ENCODE measurements at places on chromosomes 4 and X.

- DNase-seq: no peak
These were observed 62.4 kb downstream of the RPS6KA3 start for GRCh38 chrX:20204351-20204750.

- no peak for DNase-seq
These were observed 52.1 kb downstream of the PDGFRA start for GRCh38 chr4:54281054-54281766.

GRCh38 chrX:11437642-11438379 lies 144.6 kb downstream of the AMELX start:
- no peak for DNase-seq

DNA sequence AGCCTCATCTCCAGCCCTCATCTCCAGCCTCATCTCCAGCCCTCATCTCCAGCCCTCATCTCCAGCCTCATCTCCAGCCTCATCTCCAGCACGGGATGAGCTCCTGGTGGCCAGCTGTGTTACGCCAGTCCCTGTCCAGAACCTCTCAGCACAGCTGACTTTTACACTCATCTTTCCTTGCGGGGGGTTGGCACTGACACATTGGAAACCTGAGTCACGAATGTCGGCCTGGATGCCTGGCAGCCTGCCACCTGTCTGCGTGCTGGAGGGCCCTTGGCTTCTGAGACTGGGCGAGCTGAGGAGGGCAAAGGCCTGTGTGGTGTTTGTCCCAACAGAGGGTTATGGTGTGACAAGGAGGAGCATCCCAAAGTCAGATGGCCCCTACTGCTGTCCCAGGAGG lies 66.1 kb upstream of the HGFAC start:
- no peak for DNase-seq

- DNase-seq: no peak
These were observed at the start of gene LDB2 for GRCh38 chr4:16897991-16898827. TSS of gene LDB2 (minus strand) at chr4:16898645.

DNA sequence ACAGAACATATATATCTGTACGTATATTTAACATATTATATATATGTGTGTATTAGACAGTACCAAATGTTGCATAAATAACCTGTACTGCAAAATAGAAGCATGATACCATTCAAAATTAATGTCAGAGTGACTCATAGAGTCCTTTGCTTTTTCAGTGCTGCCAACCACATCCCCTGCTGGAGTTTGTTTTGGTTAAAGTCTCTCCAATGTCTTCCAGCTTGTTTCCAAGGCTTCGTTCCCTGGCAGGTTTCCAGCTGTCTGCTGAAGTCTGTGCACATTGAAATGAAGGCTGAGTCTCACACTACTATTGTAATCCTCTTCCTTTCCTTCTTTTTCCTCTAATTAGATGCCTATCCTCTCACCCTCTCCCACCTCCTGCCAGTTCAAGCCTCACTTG lies 14.9 kb downstream of the NRK start:
- no peak for DNase-seq

- DNase-seq: no peak
These were observed 57.5 kb upstream of the TNIP3 start for GRCh38 chr4:121221608-121222007.

- no peak for DNase-seq
These were observed 717 bp downstream of the MGAT4D start for GRCh38 chr4:140497405-140497746.

GRCh38 chr4:24131954-24132673 lies 242.3 kb upstream of the PPARGC1A start:
- no peak for DNase-seq

DNA sequence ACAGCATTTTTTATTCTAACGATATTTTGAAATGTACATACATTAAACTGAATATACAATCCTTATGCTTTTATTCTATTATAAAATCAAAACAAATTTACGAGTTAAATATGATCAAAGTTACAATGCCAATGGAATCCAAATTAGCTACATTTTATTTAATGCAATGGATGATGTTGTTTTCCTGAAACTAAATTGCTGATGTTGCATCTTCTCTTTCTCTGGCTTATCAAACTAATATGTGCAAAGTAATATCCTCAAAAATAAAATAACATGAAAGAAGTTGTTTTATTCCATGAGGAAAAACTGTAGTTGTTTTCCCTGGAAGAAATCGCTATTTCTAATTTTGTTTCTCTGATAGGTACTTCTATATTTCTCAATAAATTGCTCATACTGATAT lies 106.8 kb downstream of the ASB9 start:
- no peak for DNase-seq

DNA sequence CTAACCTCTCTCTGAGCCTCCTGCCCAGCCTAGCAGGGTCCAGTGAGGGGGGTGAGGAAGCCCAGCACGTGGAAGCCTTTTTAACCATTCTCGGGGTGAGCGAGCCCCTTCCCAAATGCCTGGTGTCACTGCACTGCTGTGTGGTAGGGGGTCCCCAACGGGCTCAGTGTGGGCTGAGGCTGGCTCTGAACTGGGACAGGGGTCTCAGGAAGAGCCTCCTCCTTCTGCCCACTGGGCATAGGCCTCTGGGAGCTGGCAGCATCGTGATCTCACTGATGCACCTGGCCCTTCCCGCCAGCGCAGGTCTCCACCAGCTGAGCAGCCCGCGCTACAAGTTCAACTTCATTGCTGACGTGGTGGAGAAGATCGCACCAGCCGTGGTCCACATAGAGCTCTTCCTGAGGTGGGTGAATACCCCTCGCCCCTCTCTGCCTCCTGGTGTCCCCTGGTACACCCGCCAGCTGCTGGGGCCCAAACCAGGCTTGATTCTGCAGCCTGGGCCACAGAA lies 12.6 kb downstream of the HTRA3 start:
- no peak for DNase-seq

GRCh38 chr4:174217273-174218126 lies 66.0 kb downstream of the FBXO8 start:
- DNase-seq: peak; percentile 14

DNA sequence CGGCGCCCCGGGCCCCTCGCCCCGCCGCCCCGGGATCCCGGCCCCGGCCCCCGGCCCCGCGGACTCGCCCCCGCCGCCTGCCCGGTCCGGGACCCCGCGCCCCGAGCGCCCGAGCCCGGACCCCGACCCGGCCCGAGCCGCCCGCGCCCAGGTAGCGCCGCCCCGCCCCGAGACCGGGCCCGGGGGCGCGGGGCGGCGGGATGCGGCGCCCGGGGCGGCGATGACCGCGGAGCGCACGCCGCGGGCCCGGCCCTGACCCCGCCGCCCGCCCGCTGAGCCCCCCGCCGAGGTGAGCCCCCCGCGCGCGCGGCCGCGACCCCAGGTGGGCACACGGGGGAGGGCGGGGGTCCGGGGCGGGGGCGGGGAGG lies 224 bp downstream of the FGFRL1 start:
- no peak for DNase-seq

DNA sequence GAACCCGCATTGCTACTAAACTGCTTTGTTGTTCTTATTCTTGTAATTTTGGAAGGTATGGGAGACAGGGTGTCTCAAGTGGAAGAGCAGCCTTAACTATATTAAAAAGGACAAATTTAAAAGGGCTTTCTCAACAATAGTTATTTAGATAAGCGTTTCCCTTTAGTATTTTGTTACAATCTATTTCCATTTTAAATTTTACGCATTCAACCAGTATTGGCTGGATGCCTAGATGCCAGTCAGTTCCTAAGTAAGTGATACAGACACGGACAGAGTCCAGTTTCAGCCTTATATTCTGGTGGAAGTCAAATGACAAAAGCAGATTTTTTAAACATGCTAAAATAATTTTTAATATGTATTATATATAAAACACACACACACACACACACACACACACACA lies 28.3 kb downstream of the FAT1 start:
- DNase-seq: no peak

GRCh38 chr4:47830265-47831025 lies 7.4 kb downstream of the CORIN start:
- DNase-seq: no peak

- DNase-seq: no peak
These were observed 12.3 kb upstream of the NDP start for GRCh38 chrX:43985511-43985910.

GRCh38 chr4:11497212-11497806 lies 68.6 kb upstream of the HS3ST1 start:
- DNase-seq: no peak

DNA sequence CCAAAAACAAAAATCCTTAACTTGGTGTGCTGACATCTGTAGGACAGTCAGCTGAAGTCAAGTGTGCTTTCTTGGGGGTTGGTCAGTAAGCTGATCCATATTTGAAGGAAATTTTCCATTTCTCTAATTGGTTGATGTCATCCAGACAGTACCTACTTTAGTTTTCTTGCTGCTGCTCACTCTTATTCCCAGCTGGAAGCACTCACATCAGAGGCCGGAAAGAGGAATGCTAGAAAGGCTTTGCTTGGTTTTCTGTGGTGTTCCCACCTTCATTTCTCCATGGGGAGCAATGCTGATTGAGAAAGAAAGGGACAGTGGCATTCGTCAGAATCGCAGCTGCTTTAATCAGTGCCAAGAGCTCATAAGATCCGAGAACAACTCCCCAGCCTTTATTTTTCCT lies 227.0 kb downstream of the C4orf33 start:
- no peak for DNase-seq

DNA sequence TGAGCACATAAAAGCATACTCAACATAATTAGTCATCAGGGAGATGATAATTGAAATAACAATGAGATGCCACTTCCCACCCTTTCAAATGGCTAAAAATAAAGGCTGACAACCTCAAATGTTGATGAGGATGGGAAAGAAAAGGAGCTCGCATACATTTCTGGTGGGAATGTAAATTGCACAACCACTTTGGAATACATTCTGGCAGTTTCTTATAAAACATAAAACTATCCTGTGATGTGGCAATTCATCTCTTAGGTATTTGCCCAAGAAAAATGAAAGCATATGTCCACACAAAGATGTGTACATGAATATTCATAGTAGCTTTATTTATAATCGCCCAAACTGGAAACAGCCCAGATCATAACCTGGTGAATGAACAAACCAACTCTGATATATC lies 687 bp upstream of the ZNF275 start:
- no peak for DNase-seq

DNA sequence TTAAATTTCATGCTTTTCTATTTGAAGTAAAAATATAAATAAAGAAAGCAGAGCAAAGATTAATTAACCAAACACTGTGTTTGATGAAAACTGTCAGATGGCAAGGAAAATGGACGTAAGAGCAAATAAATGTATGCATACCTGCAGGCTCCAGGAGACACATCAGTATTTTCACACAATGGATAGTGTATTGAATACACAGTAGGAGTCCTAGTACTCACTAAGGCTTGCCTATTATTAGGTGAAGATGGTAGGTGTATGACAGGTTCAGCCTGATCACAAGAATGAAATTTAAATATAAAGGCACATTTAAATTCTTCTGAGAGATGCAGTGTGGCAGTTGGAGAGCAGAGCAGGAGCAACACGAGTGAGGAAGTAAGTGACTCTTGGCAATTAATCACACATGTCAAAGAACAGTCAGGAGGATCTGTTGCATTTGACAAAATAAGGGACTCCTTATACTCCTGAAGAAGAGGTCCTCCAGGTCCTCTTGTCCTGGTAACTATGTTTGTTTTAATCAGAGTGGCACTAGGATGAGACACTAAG lies 106.0 kb upstream of the NDST4 start:
- DNase-seq: no peak

- DNase-seq: no peak
These were observed 3.5 kb upstream of the RNF212 start for GRCh38 chr4:1116838-1117237.

Data from CD4-positive, alpha-beta T cell treated with Interleukin-6 for 4 hours (primary cell).